ENCODE measurements at places on chromosomes 5 and 9. TPM values are rescaled to one million over a fixed set of nuclear protein-coding genes. Genes with fewer than 3 reads are reported as not detected.

MARCOL gene
- total RNA-seq = not detected

ISL1 gene
- 0.63 TPM for total RNA-seq

CERCAM gene
- total RNA-seq = 27.2 TPM

PIP5K1B gene
- total RNA-seq = 7.8 TPM

MCIDAS gene
- not detected for total RNA-seq

FCN2 gene
- not detected for total RNA-seq

GLRA1 gene
- not detected for total RNA-seq

GARIN3 gene
- total RNA-seq = not detected

SNCAIP gene
- total RNA-seq = 73.6 TPM

DRD1 gene
- total RNA-seq = 3.4 TPM

ROPN1L gene
- 2.2 TPM for total RNA-seq

FAM120A gene
- total RNA-seq = 81.1 TPM

PSAT1 gene
- 27.5 TPM for total RNA-seq

RNF208 gene
- 1.9 TPM for total RNA-seq

NME5 gene
- 8.8 TPM for total RNA-seq

PCDHAC1 gene
- total RNA-seq = 66.4 TPM

TMOD1 gene
- 42.6 TPM for total RNA-seq

CAMK4 gene
- 141 TPM for total RNA-seq

LRRC26 gene
- total RNA-seq = 0.31 TPM

HTR4 gene
- total RNA-seq = 0.31 TPM

C5 gene
- total RNA-seq = 12.2 TPM

DCTN4 gene
- 157 TPM for total RNA-seq

LHX2 gene
- 182 TPM for total RNA-seq

ACSL6 gene
- 69.5 TPM for total RNA-seq

KIAA1958 gene
- total RNA-seq = 31.6 TPM

TMEM252 gene
- total RNA-seq = not detected

FAM78A gene
- 1.9 TPM for total RNA-seq

IL9 gene
- not detected for total RNA-seq

CYSTM1 gene
- total RNA-seq = 5.3 TPM

TCERG1 gene
- 197 TPM for total RNA-seq

TENT4A gene
- 42.9 TPM for total RNA-seq

LAMC3 gene
- total RNA-seq = 2.2 TPM

NPM1 gene
- total RNA-seq = 280 TPM

LRRC14B gene
- total RNA-seq = 0.31 TPM

GDA gene
- 36.0 TPM for total RNA-seq

PCDHGB3 gene
- 31.0 TPM for total RNA-seq

KCNN2 gene
- total RNA-seq = 19.1 TPM

CCNJL gene
- total RNA-seq = 4.4 TPM

PTGR1 gene
- total RNA-seq = 7.5 TPM

GABRA1 gene
- 17.2 TPM for total RNA-seq

GLDC gene
- total RNA-seq = 20.7 TPM

ZNF454 gene
- total RNA-seq = 25.4 TPM

EQTN gene
- 8.1 TPM for total RNA-seq

FOXD4L3 gene
- not detected for total RNA-seq

All from parietal lobe (tissue), 2 donors.